Left ventricle myocardium superior (tissue), 1 donor: ENCODE measurements at places on chromosomes 11 and 22.

DNA sequence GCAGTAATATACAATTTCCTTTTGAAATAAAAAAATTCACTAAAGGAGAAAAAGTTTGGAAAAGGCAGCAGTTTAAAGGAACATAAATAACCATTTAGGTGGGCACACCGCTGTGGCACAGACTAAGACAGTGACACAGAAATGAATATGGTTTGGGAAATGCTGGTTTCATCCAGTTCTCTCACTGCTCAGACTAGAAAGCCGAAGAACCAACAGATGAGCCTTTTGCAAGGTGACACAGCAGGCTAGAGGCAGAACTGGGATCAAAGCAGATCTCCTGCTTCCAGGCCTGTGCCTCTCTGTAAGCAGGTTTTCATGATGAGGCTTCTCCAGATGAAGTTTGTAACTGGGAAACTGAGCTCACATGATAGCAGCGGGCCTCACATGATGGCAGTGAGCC, 380.0 kb upstream of the NARS2 start:
- no peak for DNase-seq

- no peak for DNase-seq
Observed at GRCh38 chr11:66014804-66015453, 3.1 kb downstream of the CST6 start.

- no peak for DNase-seq
Observed at GRCh38 chr11:132772703-132773545, 759.4 kb downstream of the OPCML start.

DNA sequence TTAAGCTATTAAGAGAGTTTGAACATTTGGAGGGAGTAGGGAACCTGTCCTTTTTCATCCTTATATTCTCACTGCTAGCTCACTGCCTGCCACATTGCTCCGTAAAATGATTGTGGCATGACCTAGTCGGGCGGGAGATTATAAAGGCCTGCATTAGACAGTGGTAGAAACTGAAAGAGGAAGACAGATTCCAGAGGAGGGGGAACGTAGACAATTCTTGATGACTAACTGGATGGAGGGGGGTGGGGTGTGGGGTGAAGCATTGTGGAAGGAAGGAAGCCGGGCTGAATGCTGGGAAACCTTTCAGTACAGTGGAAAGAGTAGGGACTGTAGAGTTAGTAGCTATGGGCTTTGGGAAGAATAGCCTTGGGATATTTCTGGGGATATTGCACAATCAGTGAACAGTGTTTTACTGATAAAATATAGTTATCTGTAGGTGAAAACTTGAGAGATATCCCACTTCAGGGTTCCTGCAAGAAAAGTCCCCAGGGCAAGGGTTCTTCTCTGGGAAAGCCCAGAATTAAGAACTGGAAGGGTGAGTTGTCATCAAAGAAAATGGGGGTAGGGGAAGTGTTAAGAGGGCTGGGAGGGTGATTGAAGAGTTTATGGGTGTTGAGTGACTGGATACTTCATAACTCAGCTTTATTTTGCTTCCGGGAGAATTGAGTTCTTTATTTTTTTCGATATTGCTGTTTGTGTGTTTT, 2.1 kb downstream of the MED15 start:
- no peak for DNase-seq

DNA sequence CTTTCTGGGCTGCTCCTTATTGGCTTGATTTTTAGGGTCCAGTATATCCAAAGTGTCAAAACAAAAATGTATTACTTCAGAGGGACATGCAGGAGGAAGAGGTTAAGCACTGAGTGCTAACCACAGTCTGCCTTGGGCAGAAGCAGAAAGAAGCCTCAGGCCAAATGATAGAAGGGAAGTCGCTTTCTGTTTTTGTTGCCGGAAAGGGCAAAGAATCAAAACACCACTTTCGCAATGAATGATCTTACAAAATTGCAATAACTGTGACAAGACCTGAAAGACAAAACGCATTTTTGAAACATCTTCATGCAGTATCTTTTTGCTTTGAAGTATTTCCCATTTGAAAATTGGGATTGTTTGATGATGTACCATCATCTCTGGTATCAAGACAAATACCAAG, 70.1 kb upstream of the PICALM start:
- DNase-seq = no peak

GRCh38 chr22:48781868-48782267, 1045.8 kb downstream of the BRD1 start:
- no peak for DNase-seq

DNA sequence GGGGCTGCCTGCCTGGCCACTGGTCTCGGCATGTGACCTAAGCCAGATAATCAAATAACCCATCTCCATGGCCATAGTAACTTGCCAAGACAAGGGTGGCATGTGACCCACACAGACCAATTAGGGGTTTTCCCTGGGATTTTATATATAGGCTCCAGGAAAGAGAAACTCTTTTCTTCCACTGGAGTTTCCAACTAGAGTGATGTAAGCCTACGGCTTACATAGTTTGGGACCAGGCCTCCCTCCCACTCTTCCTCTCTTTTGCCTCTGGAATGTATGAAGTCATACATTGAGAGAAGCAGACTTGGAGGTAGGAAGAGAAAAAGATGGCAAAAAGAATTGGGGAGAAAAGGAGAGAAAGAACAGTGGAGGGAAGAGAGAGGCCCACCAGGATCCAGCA, 84.6 kb upstream of the LDLRAD3 start:
- DNase-seq = no peak

DNA sequence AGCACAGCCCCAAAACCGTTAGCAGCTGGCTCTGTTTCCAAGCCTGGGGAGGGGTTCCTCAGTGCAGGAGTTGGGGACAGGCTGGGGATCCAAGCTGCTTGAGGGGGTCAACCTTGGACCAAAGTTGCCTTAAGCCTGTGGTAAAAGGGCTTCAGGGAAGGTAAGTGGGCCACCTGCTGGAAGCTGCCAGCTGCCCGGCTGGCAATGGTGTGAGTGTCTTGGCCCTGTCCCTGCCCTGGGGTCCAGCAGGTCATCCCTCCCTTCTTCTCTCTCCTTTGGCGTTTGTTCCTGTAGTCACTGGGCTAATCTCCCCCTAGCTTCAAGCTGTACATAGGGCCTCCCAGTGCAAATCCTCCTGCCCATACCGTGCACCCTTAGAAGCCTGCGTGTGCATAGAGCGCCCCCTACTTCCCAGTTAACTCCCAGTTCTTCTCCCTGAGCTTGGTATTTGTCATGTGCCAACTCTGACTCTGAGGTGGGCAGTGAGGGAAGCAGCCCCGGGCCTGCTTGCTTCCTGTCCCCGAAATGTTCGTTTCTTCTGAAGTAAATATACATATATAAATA, 4.4 kb downstream of the TMEM258 start:
- DNase-seq = no peak

GRCh38 chr11:28420099-28420498, 311.9 kb downstream of the METTL15 start:
- DNase-seq = no peak

- DNase-seq = no peak
Observed at GRCh38 chr22:24831687-24832086, 25.7 kb downstream of the SGSM1 start.

- no peak for DNase-seq
Observed at GRCh38 chr22:30538280-30538679, 8.3 kb downstream of the SEC14L6 start.

DNA sequence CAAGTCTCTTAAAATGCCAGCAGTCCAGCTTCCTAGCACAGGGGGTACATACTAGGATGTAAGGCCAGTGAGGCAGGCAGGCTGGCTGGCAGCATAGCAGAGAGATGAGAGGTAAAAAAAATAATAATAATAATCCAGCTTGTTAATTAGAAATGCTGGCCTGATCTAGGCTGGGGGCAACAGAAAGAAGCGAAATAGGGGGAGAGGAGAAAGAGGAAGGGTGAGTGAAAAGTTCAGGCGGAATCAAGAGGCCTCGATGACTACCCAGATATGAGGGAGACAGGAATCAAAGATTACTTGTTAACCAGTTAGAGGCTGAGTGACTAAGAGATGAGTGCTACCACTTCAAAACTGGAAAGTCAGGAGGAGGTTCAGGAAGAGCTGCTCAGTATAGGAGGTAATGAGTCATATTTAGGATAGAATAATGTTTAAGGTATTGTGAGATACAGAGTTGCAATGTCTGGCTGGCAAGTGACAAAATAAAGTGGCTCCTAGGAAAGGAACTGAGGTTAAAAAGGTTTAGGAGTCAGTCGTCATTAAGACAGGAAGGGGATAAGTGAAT, 2.8 kb downstream of the ALKBH8 start:
- no peak for DNase-seq

DNA sequence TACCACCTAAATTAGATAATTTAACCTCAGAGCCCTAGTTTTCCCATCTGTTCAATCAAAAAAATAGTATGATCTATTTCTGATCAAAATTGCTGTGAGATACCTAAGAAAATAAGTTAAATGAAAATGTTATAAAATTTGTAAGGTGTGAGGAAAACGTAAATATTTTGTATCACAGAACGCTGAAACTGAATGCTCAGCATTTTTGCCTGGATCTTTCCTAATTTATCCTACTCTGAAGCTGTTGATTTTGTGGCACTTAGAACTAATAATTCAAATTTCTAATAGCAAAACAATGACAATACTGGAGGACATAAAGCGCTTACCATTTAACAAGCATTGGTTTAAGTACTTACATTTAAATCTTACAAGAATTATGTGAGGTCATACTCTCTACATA, 674.2 kb downstream of the FAM181B start:
- no peak for DNase-seq

- no peak for DNase-seq
Observed at GRCh38 chr11:73566977-73567755, 30.7 kb downstream of the FAM168A start.

DNA sequence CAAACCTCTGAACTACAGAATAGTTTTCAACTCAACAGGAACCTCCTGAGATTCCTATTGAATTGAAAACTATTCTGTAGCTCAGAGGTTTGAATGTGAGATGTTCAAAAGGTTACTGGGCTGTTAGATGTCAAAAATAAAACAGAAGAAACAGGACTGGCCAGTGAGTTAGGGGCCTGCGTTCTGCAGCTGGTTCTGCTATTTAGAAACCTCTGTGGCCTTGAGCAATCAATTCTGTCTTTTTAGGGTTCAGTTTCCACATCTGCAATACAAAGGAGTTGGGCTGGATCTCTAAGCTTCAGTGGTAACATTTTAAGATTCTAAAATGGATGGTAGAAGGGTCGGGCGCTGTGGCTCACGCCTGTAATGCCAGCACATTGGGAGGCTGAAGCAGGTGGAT, 55.8 kb downstream of the CLMP start:
- DNase-seq = no peak

DNA sequence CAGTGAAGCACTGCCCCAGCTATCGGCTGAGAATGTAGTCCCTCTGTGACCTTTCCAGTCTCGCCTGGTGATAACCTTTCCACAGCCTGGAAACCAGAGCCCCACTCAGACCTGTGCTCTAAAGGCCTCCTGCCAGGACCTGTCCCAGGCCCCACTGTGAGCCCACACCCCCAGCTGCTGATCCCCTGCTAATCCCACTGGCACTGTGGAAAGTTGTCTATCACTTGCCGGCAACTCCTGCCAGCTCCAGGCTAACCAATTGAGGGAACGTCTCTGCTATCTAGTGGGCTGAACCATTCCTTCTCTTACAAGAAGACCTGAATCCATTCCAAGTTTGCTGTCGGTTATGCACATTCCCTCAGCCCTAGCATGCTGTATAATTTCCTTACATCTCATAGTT, 328.2 kb downstream of the FAM181B start:
- DNase-seq = no peak

- DNase-seq = no peak
Observed at GRCh38 chr11:78927511-78927910, 352.8 kb upstream of the NARS2 start.

GRCh38 chr22:36385491-36386350, 2.0 kb downstream of the MYH9 start:
- peak; percentile 74 for DNase-seq

GRCh38 chr22:46240907-46241306, 9.2 kb downstream of the CDPF1 start:
- DNase-seq = no peak

- DNase-seq = no peak
Observed at GRCh38 chr11:31487848-31488247, 21.6 kb downstream of the IMMP1L start.

GRCh38 chr11:66216911-66217310, 51.5 kb upstream of the RAB1B start:
- DNase-seq = no peak

DNA sequence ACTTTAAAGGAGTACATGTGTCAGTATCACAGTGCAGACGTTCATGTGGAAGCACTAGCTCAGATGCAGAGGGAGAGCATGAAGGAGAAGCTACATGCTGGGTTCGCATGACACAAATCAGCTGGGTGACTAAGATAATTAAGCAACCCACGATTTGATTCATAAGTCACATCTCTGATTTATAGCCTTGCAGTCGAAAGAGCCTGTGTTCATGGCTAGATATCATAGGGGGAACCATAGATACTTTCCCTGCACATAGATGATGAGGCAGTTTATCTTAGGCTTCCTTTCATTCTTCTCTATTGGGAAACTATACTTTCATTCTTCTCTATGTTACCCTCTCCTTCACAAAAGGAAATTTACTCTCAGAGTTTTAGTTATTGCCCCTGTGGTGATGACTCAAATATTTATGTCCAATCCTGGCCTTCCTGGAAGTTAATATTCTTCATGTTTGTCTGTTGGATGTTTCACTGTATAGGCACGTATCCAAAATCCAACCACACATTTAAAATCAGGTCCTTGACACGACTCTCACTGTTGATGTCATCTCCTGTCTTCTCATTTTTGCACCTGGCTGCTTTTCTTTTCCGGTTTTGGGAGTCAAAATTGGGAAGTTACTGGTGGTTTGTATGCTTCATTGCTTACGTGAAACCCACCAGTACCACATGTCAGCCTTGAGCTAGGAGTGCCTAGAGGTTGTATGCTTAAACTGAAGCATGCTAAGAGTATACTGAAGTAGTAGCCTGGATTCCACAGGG, 56.3 kb upstream of the SLC5A12 start:
- DNase-seq = no peak

DNA sequence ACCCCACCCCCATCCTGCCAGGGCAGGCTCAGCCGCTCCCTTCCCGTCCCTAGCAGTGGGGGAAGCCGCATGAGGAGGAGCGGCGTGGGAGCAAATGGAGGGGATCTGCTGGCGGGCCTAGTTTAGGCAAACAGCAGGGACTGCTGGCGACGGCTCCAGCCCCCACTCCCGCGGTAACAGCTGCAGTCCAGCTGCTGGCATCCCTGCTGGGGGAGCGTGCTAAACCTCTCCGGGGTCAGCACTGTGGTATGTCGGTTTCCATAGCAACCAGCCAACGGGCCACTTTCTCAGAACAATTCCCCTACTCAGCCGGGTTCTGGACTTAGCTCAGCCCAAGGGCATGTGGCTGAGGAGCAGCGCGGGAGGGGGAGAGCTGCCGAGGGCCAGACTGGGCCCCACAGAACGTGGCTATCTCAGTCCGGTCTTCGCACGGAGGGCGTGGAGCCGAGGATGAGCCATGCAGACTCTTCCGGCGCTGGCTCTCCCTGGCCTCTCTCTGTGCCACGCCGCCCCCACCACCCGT, 98.8 kb downstream of the PKNOX2 start:
- peak; percentile 89 for DNase-seq

- no peak for DNase-seq
Observed at GRCh38 chr11:76455331-76455730, 10.5 kb downstream of the EMSY start.
